Activated CD4-positive, CD25-positive, alpha-beta regulatory T cell (primary cell): ENCODE measurements at places on chromosomes 7 and 10.

DNA sequence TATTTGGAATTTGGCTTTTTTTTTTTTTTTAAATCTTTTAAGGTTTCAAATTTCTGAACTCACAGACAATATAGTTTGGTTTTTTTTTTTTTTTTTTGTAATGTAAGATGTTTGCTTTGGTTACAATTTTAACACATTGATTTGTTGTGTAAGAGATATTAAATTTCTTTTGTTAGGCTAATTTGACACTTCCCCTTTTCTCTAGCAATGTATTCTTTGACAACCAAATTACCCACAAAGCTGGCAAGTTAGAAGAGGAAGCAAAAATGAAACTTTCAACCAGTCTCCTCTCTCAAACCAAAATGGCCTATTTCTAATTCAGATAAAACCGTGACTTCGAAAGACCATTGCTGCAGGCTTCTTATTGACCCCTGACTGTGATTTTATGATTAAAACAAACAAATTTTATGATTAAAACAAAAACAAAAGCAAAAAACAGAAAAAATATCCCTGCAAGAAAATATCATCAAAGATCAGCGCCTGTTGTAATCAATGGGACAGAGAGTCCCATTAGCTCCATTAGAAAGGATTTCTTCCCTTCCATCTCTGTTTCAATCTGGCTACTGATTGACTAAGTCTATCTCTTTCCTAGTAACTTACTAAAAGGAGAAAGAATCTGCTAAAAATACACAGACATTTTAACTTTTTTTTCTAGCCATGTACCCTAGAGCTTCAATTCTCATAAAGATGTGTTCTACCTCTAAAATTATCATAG is 489.2 kb downstream of the MDFIC start:
- DNase-seq: no peak

DNA sequence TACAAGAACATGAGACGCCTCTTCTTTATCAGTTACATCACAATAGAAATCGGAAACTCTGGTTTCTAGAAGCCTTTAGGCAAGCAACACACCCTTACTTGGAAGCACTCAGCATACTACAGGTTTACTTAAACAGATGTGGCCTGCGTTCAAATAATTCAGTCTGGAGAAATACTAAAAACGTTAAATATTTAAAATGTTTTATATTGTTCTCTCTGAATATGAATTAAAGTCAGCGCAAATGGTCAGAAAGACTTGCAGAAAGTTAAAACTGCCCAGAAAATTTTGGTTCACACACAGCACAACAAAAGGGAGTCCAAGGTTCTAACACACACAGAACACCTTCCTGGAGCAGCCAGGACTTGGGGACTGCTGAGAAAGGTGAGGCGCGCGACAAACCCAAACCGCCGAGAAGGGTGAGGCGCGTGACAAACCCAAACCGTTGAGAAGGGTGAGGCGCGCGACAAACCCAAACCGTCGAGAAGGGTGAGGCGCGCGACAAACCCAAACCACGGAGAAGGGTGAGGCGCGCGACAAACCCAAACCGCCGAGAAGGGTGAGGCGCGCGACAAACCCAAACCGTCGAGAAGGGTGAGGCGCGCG is 25.8 kb downstream of the ESYT2 start:
- DNase-seq: no peak

DNA sequence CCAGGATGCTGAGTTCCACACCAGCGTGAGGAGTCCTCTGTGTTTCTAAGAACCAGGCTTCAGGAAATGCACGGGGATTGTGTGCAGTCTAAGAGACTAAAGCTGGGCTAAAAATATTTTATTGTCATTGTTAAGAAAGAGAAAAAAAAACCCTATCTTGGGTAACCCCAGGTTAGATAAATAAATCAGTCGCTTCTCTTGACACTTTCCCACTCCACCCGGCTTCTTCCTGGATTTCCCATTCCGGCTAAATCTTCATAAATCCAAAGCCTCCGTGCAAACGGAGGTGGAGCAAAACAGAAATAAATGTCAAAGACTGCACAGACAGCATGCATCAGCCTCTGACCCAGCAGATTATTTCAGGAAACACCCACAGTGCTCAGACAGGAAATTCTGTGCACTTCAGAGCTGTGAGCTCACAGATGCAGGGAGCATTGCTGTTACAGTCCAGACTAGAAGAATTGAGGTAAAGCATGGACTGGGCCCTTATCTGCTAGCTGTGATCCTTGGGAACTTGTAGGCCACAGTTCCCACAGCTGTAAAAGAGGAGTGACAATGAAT is 44.8 kb upstream of the GRID1 start:
- DNase-seq: no peak

GRCh38 chr7:77245015-77245755 is 45.6 kb upstream of the FGL2 start:
- DNase-seq: no peak

DNA sequence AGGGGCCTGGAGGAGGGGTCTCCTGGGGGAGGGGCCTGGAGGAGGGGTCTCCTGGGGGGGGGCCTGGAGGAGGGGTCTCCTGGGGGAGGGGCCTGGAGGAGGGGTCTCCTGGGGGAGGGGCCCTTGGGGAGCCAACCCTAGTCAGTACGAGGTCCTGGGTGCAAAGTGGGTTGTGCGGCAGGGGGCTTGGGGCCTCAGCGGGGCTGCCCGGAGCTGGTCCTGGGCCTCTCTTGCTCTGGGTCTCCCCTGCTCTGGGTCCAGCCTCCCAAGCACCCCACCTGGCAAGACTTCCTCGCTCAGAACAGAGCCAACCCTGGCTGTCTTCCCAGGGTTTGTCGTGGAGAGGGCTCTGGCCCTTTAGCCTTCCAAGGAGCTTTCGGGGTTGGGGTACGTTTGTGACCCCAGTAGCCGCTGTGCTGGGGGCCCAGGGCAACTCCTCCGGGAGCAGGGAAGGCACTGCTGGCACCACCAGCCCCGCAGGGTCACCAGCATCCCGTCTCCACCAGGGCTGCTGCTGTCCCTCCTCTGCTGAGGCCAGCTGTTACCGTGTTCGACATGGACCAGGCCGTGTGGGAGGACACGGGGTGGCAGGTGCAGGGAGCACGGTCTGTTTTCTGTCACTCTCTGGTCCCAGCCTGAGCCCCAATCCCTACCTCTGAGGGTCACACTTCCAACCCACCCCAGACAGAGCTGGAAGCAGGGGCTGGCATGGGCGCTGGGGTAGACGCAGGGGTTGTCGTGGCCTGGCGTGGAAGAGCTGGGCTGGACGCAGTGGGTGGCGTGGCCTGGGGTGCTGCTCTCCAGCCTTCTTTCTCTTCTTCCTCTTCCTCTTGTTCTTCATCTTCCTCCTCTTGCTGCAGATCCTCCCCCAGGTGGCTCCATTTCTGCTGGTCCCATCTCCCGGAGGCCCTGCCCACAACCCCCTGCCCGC is 22.8 kb downstream of the PWWP2B start:
- DNase-seq: no peak

DNA sequence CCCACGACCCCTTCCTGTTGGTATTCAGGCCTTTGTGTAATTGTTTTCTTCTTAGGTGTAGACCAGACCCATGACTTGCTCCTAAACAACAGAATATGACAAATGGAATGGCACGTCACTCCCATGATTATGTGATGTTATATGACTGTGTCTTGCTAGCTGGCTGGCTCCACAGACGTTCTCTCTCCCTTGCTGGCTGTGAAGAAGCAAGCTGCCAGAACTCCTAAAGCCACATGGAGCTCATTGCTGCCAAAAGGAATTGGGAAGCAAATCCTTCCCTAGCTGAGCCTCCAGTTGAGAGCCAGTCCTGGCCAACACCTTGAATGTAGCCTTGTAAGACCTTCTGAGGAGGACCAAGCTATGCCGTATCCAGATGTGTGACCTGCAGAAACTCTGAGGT is 74.2 kb downstream of the RAB18 start:
- no peak for DNase-seq

GRCh38 chr7:87173471-87173870 is 21.2 kb downstream of the DMTF1 start:
- DNase-seq: no peak

DNA sequence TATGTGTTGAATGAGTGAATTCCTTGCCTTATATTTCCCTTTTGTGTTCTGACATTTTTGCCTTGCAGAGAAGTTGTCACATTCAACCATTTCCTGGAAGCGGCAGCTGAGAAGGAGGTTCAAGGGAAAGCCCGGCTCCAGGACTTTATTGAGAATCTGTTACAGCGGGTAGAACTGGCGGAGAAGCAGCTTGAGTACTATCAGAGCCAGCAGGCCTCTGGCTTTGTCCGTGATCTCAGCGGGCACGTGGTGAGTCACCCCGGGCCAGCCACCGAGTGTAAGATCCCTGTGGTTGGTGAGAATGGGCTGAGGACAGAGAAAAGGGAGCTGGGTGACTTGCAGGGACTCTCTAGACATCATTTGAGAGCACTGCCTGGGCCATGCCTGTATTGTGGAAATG is 14.2 kb downstream of the ZNF365 start:
- DNase-seq: no peak

- DNase-seq: no peak
These were observed 2.3 kb downstream of the ARHGAP22 start for GRCh38 chr10:48602401-48603135.

- no peak for DNase-seq
These were observed 26.0 kb downstream of the GNA12 start for GRCh38 chr7:2818121-2818520.

DNA sequence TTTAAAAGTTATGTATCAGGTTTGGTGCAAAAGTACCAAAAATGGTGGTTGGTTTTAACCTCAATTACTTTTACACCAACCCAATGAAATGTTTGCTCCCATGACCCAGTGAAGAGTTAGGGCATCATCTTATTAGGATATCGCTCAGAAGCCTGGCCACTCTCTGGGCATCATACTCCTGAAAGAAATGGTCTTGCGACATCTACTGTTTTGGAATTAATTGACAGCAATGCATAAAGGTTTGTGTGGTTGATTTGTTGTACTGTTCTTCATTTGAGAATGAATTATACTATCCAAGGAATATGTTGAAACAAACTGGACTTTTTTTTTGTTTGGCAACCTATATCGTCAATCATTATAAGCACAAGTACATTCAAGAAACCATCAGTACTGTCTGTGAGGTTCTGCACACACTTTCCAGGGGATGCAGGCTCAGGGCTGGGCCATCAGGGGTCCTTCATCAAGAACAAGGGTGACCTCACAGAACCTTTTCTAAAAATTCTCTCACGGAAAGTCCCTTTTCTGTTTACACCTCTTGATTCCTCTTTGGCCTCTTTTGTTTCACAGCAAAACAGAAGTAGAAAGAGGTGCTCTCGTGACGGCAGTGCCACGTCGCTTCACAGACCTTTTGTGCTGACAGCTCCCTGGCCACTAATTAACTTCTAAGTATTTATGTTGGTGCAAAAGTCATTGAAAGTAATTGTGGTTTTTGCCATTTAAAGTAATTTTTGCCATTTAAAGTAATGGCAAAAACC is 117.2 kb upstream of the KLF6 start:
- peak; percentile 5 for DNase-seq

- DNase-seq: no peak
These were observed 561.7 kb downstream of the GATA3 start for GRCh38 chr10:8616166-8616565.

GRCh38 chr10:44975431-44976331 is 2.9 kb downstream of the DEPP1 start:
- no peak for DNase-seq

DNA sequence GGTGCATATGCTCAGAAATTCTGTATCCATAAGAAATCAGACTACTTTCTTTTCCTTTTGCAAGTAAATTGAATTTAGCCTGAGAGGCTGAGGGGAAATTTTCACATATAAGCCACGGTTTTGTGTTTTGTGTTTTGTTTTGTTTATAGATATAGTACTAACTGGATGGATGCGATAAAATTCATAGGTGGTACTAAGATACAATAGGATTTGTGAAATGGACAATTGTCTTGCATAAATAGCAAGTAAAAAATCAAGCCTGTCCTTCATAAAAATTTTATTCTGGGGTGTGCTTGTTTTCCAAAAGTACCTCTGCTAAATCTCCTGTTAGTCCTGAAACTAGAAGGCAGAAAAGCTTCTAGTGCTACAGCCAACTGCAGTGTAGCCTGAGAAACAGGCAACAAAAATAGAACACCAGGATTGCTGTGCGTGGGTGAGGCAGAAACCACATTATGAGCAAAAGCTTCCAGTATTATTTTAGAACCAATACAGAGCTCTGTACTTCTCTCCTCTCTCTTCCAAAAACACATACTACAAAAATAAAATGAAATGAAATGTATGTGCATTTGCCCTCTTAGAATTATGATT is 634 bp upstream of the HDAC9 start:
- no peak for DNase-seq
